NCI-H460 (cell line): ENCODE measurements at places on chromosomes 16 and 17.

DNA sequence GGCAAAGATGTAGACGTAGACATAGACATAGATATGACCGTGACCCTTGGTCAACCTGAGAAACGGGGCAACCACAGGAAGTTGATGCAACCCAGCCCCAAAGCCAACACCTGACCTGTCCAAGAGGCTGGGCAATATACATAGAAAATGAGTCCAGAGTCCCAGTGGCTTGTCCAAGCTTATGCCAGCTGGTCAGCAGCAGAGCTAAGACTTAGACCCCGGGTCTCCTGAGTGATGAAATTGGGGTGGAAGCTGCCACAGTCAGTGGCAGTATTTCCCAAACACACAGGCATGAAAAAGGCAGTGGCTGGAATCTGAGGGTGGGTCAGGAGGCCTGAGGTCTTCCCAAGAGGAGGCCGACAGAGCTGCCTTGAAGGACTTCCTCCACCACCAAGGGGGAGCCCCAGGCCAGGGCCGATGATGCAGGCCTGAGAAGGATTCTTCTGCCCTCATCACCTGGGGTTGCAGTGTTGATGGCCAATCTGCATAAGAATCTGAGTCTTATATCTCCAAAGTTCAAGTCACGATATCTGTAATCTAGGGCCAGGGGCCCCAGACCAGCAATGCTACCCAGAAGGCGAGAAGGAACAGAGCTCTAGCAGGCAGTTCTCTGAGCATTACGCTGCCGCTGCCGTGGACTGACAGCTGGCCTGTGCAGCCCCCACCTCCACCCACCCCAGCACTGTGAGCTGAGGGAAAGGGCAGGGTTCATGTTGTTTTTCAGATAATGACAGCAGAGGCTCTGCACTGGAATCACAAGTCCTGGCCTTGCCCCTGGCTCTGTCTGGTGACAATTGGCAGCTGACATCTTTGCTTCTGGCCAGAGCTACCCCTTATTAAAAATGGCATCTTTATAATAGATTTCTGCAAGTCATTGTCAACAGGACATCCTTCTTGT, 72.7 kb downstream of the GNAO1 start:
- DNase-seq = no peak

DNA sequence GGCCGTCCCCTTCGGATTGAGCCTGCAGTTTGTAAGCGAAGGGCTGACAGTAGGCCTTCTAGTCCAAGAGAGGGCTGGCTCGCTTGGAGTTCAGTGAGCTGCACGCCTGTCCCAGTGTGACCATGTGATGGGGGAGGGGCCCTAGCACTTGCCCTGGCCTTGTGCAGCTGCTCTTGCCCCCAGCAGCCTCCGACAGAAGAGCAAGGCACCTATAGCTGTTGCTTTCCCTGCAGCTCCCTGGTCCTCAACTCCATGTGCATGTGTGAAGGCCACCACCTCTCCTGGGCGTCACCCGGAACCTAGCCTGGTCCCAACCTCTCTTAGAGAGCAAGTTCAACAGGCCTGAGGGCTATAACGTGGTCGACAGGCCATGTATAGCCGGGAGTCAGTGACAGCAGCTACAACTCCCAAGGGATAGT, 5.6 kb downstream of the SPHK1 start:
- no peak for DNase-seq

GRCh38 chr16:85629326-85629725, 16.2 kb downstream of the GSE1 start:
- DNase-seq = no peak

- no peak for DNase-seq
These were observed 22.8 kb downstream of the RAB40B start for GRCh38 chr17:82675476-82676245.

DNA sequence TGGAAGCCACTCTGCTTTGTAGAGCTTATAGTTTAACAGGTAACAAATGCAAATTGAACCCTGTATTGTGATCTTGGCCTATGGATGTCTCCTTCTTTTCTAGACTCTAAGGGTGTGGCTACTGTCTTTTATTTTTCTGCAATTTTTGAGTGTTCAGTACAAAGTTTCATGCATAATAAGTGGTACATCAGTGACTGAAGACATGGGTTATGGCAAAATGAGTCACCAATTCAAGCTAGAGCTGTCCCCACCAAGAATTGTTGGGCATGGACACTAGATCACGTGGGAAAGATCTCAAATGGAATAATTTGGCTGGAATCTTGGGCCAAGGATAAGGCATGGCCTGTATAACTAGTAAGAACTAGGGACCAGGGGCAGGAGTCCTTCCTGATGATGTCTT, 228.4 kb upstream of the N4BP1 start:
- DNase-seq = no peak

DNA sequence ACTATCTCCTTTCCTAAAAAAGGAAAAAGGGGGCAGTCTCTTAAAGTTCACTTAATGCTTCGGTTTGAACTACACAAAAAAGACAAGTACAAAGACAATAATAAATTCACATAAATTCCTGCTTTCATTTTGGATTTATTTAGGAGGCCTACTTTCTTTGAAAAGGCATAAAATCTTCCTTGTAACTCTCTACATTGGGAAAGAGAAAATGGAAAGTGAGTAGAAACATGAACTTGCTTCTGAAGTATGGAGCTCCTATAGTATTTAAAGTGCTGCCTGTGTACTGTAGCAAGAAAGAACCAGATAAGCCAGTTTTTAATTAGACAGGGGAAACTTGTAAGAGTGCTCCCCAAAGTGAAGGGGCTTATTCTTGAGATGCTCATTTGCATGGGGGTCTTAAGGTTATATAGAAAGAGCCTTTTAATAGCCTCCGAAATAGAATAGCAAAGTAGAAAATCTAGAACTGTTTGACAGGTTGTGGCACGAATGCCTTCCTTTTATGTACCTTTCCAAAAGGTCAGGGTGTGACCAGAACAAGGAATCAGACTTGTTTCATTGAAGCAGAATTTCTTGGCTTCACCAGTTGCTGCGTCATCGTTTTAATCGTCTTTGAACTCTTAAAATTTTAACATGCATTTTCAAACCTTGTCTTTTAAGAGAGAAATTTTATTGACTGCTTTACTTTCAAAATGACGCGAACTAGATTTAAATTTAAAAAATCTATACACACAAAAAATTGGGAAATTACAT, 12.9 kb downstream of the GAN start:
- DNase-seq = no peak
